ENCODE measurements at places on chromosomes 4 and X. TPM values are rescaled to one million over a fixed set of nuclear protein-coding genes. Genes with fewer than 3 reads are reported as not detected.

DGKQ gene
- total RNA-seq, result 10.8 TPM

PTCHD1 gene
- total RNA-seq, result under 0.01 TPM

SMARCA1 gene
- total RNA-seq, result 20.2 TPM

UGT2B17 gene
- 0.25 TPM for total RNA-seq

CYSLTR1 gene
- not detected for total RNA-seq

Data from mesangial cell (primary cell).